Mesothelial cell of epicardium (in vitro differentiated cells): ENCODE measurements at places on chromosomes 6 and 20. TPM values are rescaled to one million over a fixed set of nuclear protein-coding genes. Genes with fewer than 3 reads are reported as not detected.

Gene POU5F1
- total RNA-seq, result 0.24 to 0.47 TPM in 2 of 3 replicates, not detected in the other

GRCh38 chr6:56652994-56653393, 10.3 kb upstream of the DST start:
- peaks cover 7% of the 10 kb centered on the region for H3K36me3 ChIP-seq
- peak overlapping the region; percentile 80 for H3K27ac ChIP-seq
- no peak overlapping the region for H3K4me3 ChIP-seq
- no peaks in the 10 kb centered on the region for H3K27me3 ChIP-seq

GRCh38 chr20:62285722-62286121, 17.1 kb upstream of the ADRM1 start:
- H3K27me3 ChIP-seq, result no peaks in the 10 kb centered on the region
- H3K4me3 ChIP-seq, result no peak overlapping the region
- no peaks in the 10 kb centered on the region for H3K4me1 ChIP-seq
- DNase-seq, result no peak
- no peak overlapping the region for H3K27ac ChIP-seq

DNA sequence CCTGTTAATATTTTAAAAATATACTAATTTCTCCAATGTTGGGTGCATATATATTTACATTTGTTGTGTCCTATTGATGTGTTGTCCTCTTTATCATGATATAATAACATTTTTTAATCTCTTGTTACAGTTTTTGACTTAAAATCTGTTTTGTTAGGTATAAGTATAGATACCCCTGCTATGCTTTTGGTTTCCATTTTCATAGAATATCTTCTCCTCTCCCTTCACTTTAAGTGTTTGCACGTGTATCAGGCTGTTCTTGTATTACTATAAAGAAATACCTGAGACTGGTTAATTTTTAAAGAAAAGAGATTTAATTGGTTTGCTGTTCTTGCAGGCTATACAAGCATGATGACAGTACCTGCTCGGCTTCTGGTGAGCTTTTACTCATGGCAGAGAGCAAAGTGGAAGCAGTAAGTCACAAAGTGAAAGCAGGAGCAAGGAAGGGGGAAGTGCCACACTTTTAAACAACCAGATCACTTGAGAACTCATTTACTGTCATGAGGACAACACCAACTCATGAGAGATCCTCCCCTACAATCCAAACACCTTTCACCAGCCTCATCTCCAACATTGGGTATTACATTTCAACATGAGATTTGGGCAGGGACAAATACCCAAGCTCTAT, 340.5 kb upstream of the SYNCRIP start:
- no peaks in the 10 kb centered on the region for H3K27me3 ChIP-seq
- no peaks in the 10 kb centered on the region for H3K4me1 ChIP-seq
- H3K27ac ChIP-seq, result no peak overlapping the region
- DNase-seq, result no peak
- peaks cover 2% of the 10 kb centered on the region for H3K36me3 ChIP-seq

GRCh38 chr6:14995966-14996602, 249.8 kb upstream of the JARID2 start:
- DNase-seq, result no peak
- H3K36me3 ChIP-seq, result no peaks in the 10 kb centered on the region
- H3K27ac ChIP-seq, result no peak overlapping the region
- H3K4me3 ChIP-seq, result no peak overlapping the region

DNA sequence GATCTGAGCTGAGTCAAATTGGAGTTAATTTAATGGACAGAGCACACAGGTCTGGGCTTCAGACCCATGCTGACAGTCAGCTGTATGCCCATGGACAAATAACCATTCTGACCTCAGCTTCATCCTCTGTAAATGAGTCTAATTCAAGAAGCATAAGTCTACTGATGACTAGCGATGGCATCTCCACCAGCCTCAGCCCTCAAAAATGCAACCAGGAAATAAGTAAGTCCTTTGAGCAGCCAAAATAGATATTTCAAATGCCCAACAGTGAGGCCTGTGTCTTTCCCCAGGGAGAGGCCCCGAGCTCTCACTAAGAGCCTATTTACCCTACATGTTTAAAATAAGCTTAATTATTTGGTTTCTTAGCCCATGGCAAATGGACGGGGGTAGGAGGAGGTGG, 114.2 kb upstream of the MTHFD1L start:
- H3K27ac ChIP-seq, result peak overlapping the region; percentile 94
- H3K4me3 ChIP-seq, result no peak overlapping the region
- no peak for DNase-seq
- no peaks in the 10 kb centered on the region for H3K27me3 ChIP-seq
- no peaks in the 10 kb centered on the region for H3K36me3 ChIP-seq

Gene MAP1LC3A
- total RNA-seq, result 36.0 to 42.2 TPM (median 37.8 TPM) in 3 replicates
